Caudate nucleus (tissue), 63 donors: ENCODE measurements at places on chromosomes 1 and 21.
A peak's percentile ranks its signal among the peaks of the same experiment; 100 is the strongest.

GRCh38 chr1:100730130-100730529, 10.6 kb downstream of the VCAM1 start:
- no peak for DNase-seq

DNA sequence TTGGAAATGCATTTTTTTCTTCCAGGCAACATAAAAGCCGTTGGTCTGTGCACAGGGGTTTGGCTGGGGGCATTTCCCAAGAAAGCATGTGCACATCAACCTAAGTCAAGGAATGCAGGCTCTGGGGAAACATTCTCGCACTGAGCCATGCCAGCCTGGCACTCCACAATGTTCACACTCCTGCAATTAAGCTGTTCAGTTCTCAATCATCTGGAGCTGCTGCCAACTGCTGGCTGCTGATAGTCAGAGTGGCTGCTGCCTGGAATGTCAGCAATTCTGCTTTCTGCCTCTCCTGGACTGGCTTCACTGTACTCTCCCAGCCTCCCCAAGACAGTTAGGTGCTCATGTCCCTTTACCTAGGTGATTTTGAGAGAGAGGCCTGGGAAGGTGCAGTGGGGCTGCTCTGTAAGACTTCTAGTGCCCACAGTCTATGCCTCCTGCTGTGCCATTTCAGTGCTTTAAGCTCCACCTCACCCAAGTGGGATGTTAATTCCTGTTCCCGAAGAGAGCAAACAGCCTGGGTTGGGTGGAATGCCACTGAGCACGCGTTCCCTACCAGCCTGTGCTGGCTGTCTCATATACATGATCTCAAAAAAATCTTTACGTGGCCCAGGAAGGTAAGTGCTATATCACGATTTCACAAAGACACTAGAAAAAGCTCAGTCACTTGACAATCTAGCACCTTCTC, 131.7 kb downstream of the BRINP2 start:
- peak; percentile 50 for DNase-seq

- DNase-seq = no peak
Observed at GRCh38 chr1:10823000-10823401, 26.6 kb upstream of the CASZ1 start.

GRCh38 chr1:232280910-232281309, 349.0 kb downstream of the SIPA1L2 start:
- no peak for DNase-seq

GRCh38 chr1:206502812-206503211, 4.5 kb upstream of the RASSF5 start:
- no peak for DNase-seq

DNA sequence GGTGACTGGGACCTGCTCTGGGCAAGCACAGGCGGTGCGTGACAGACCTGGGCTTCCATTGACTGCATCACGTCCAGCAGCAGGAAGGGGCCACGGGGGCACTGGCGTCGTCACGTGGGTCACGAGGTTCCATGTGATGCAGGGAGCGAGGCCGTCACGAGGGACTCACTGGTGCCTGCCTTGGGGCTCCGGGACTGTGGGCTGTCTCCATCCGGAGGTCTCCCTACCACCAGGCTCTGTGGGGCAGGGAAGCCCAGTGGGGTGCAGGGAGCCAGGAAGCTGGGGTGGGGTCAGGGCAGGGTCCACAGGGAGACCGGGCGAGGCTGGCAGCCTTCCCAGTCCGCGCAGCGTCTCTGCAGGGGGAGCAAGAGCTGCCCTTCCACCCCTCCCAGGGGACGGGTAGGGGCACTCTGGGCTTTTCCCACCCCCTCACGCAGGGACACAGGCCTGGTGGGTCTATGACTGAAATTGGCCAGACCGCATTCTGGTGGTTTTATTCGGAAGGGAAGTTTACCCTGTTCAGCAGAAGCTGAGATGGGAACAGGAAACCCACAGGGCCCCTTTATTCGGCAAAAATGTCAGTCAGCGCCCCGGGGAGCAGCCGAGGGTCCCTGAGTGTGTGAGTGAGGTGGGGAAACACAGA, 416 bp upstream of the TNFRSF14 start:
- no peak for DNase-seq

- peak; percentile 22 for DNase-seq
Observed at GRCh38 chr1:31663622-31664452, 19.2 kb upstream of the PEF1 start.

DNA sequence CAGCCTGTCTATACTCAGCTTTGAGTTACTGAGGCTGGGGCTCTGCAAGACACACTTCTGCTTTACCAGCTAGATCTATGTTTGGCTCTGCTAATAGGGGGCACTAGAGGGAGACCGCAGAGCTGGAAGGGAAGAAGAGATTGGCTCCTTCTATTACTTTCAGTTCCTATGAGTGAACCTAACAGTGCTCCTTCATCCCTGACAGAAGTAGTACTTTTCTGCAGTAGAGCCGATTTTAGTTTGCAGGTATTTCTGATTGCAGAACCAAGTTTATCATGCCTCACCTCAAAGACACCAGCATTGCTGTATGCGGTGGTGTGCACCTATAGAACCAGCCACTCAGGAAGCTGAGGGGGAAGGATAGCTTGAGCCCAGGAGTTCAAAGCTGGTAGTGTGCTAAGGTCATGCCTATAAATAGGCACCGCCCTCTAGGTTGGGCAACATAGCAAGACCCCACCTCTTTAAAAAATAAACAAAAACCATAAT, 5.7 kb upstream of the ZDHHC18 start:
- no peak for DNase-seq
